MM.1S (cell line): ENCODE measurements at places on chromosomes 1 and 21.

DNA sequence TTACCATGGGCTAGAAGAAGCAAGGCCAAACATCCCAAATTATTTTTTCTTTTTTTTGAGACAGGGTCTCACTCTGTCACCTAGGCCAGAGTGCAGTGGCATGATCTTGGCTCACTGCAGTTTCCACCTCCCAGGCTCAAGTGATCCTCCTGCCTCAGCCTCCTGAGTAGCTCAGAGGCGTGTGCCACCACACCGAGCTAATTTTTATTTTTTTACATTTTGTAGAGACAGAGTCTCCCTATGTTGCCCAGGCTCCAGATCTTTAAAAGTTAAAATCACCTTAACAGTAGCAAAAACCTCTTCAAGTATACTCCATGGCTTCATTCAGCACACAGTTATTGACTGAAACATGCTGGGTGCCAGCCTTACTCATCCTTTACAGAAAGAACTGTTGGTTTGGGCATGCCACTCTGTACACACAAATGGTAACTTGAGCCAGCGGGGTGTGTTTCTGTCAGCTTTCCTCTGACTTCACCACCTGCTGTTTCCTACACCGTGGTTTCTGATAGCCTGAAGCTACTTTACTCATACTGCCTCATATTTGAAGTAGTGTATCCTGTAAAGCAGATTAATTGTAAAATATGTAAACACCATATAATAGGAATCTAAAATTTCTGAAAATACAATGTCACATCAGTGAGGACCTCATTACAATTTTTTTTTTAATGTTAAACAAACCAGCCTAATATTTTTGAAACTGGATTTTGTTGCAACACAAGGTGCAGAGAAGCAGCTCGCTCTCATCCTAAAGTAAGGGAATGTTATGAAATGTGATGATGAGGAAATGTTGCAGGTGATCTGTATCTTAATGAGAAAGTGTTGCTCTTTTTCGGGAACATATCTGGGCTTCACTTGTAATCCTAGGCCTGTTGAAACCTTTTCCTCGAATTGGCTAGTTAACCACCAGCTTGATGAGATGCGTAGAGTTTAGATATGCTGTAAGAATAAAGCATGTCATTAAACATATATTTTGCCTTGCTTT is 113.9 kb downstream of the ATP5PO start:
- DNase-seq = peak; percentile 83

DNA sequence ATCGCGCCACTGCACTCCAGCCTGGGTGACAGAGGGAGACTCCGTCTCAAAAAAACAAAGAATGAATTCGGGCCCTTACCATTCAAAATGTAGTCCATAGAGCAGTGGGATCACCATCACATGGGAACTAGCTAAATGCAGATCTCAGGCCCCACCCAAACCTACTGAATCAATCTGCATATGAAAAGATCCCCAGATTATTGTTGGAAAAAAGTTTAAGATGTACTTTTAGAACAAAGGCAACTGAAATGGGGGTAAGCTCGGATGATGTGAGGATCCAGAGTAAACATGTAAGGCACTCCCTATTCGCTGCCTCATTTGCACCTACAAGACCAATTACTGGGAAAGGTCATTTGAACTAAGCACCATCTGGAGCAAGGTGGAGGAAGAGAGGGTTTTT is 803 bp upstream of the FLAD1 start:
- DNase-seq = peak; percentile 13

DNA sequence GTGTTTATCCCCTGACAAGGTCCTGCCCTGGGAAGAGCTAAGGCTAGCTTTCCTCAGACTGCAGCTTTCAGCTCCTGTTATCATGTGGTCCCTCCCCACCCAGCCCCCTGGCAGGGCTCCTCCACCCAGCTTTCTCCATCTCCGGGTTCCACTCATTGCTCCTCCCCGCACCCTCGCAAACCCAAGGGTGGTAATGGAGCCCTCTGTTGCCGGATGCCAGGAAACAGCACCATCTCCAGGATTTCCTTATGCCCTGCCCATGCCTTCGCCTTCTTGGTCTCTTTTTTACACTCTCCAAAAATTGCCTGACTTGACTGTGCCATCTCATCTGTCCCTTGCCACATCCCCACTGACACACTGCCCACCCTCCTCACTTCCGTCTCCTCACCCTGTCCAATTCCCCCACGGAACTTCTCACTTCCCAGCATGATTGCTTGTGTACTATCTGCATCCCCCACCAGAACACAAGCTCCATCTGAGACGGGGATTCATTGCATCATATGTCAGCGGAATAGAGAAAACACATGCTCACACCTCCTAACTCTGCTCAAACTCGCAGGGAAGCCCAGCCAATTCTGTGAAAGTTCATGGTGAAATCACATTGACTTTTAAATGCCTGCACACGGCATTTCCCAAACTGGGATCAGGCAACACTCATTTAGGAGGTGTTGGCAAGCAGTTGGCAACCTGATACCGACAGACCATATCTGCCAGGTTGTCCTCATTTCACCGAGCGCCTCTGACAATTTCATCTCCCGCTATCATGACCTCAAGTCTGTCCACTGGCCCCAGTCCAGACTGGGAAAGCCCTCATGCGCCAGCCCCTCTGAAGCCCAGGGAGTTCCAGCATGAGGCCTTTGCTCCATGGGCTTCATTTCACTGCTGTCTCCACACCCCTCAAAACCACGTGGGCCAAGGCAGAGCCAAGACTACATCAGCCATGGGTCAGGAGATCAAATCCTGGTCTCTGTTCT is 201.1 kb downstream of the MATN1 start:
- no peak for DNase-seq

DNA sequence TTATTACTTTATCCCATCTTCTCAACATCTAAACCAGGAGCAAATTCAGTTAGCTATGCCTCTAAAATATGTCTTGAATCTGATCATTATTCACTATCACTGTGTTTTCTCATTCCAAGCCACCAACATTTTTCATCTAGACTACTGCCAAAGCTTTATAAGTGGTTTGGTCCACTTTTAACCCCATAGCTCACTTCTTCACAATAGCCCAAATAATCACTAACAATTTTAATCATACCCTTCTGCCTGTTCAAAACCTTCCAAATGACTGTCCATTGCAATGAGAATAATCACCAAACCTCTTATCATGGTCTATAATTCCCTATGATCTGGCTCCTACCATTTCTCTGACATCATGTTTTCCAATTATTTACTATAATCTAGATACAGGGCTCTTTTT is 149.8 kb upstream of the ZNHIT6 start:
- DNase-seq = no peak

DNA sequence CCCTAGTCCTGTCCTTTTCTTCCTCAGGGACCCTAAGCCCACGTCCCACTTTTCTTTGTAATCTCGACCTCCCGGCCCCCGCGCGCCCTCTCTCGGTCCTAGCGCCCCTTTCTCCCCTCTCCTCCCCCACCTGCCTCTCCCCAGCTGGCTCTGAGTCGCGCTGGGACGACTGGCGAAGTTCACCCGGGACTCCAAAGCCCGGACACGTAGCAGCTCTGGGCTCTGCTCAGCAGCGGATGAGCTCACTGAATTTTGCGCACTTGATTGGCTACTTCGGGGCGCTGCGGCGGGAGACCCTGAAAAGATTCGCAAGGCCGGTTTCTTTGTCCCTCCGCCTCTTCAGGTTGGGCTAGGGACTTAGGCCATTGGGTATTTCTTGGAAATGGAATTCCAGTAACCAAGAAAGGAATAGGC is 16.3 kb upstream of the ACKR1 start:
- DNase-seq = peak; percentile 28

- DNase-seq = no peak
These were observed 116.1 kb upstream of the RUNX3 start for GRCh38 chr1:25046194-25046532.

DNA sequence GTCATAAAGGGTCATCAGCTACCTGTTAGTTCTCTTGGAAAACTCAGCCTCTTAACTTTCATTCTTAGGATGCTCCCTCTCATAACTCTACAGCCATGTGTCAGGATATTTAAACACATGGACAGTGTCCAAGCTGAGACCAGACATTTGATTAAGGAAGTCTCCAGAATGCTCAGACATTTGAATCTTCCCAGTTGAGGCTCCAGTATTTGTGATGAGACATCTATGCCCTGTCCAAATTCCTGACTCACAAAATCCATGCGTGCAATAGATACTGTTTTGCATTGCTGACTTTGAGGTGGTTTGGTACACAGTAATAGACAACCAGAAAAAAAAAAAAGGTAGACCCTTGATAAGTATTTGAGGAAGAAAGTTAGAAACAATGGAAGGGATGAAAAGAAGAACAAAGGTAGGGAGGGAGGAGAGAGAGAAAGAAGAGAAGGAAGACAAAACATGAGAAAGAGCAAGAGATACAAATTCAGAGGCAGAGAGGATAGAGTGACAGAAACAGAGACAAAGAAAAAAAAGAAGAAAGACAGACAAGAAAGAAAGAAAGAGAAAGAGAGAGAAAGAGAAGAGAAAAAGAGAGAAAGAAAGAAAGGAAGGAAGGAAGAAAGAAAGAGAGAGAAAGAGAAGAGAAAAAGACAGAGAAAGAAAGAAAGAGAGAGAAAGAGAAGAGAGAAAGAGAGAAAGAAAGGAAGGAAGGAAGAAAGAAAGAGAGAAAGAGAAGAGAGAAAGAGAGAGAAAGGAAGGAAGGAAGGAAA is 275.5 kb upstream of the PRMT6 start:
- no peak for DNase-seq

- DNase-seq = no peak
These were observed 43.1 kb downstream of the ZMYM1 start for GRCh38 chr1:35122311-35122710.

DNA sequence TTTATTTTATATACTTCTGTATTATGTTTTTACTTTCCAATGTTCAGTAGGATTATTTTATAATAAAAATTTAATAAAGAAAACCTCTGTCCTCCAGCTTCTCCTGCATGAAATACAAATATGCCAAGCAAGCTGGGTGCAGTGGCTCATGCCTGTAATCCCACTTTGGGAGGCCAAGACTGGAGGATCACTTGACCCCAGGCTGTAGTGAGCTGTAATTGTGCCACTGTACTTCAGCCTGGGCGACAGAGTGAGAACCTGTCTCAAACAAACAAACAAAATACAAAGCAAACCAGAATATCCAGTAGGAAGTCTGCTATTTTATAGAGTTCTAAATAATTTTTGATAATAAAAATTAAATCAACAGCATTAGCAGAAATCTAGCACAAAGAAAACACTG is 168.8 kb downstream of the EIF4G3 start:
- no peak for DNase-seq
